ENCODE measurements at places on chromosomes 12 and 14.

DNA sequence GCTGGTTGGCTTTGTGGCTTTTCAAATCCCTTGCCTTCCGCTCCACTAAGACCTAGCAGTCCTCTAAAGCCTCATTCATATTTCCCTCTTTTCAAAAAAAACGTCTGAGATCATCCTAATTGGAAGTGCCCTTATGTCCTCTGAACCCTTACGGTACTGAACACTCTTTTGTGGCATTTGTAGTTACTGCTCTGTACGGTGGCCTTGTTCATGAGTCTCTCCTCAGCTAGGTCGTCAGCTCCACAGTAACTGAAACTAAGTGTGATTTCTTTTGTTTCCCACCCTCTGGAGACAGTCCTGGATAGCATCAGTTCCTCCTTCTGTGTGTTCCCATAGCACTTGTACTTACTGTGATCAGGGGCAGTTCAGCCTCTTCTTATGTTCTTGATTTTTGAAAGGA is 49.7 kb downstream of the DAAM1 start:
- no peak for DNase-seq

DNA sequence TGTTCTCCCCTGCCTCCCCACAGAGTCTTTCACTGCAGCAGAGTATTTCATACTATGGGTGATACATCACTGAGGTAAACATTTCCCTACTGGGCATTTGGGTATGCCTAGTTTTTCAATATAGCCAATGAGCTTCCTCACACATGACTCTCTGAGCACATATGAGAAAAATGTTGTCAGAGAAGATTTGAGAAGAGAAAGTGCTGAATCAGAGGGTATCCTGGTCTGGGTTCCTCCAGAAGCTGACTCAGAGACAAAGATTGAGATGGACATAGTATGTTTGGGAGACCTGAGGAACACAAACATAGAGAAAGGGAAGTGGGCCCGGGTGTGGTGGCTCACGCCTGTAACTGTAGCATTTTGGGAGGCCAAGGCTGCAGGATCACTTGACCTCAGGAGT is 12.6 kb downstream of the SLC8B1 start:
- no peak for DNase-seq

DNA sequence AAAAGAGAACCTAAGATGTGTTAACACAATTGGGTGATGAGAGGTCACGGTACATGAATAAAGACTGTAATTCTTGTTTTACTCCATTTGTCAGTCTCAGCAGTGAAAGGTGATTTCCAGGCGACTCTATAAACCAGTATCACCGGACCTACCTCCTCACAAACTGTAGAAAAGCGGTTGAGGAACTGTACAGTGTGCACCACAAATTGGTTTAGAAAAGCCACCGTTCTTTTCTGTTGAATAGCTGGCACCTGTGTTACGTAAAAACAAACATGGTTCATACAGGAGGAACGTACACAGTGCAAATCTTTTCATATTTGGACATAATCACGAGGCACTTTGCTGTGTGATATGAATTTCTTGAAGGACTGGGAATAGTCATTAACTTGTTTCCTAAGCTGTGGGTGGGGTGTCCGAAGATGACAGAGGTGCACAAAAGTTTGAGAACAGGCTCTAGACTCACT is 663 bp downstream of the WASHC3 start:
- DNase-seq = no peak

DNA sequence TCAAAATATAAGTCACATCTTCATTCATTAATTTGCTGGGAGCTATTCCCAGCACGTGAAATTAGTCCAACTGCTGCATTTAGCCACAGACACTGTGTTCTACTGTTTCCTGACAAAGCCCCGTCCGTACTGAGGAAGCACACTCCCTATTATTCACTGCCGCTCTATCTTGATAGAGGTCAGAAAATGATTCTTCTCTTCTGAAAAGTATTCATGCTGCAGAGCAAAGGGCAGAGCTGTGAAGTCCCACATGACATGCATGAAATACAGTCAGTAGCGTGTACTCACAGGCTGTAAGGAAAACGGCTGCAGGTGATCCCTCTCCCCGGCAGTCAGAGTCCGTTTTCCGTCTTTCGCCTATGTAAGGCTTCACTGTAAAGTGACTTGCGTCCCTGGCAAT is 302.5 kb upstream of the FKBP4 start:
- DNase-seq = no peak

DNA sequence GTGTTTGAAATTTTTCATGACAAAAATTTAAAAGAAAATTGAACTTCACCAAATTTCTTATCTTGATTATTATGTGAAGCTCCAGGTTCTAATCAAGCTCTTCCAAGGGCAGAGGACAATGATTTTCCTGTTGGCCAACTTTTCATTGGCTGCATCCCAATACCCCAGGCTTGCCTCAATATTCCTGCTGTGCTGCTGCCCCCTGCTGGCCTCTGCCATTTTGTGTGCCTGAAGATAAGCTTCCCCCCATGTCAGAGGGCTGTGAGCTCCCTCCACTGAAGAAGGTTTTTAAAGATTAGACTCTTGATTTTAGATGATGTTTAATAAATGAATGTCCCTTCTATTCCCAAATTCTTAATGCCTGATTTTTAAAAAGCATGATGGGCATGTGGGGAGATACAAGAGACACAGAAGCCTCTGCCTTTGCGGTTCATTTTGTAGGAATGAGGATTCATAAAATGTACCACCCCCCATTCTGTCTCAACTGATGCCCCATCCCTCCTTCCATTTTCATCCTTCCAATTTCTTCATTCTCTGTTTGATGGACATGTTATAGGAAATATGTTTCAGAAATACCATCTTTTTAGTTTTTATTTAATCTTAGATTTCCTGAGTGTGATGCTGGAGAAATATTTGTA is 76.7 kb upstream of the RGS6 start:
- peak; percentile 1 for DNase-seq

- DNase-seq = no peak
These were observed 99.9 kb upstream of the MAP1LC3B2 start for GRCh38 chr12:116459011-116459875.

GRCh38 chr14:76201162-76201561 is 49.4 kb downstream of the GPATCH2L start:
- DNase-seq = no peak

GRCh38 chr12:7788294-7788660 is 925 bp upstream of the NANOG start:
- no peak for DNase-seq

DNA sequence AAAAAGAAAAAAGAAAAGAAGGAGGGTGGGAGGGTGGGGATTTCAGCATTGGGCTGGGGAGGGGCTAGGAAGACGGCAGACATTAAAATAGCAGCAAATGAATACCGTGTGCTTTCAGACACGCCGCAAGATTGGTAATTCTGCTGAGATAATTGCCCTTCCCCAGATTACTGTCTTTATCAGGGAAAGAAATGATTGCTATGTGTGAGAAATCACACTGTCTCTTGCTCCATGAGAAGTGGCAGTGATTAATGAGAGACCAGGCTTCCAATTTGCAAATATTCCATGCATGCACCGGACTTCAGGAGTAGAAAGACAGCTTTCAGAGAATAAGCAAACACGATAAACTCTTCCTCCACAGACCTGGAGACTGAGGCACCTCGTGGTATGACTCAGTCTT is 7.6 kb upstream of the KCNA5 start:
- no peak for DNase-seq

- DNase-seq = no peak
These were observed 34.8 kb downstream of the HIGD1C start for GRCh38 chr12:50986966-50987737.

- DNase-seq = no peak
These were observed 205.4 kb downstream of the RASSF9 start for GRCh38 chr12:85630851-85631250.

GRCh38 chr12:29147731-29148595 is 1.1 kb upstream of the FAR2 start:
- no peak for DNase-seq
